ENCODE measurements at places on chromosomes 3 and 15. TPM values are rescaled to one million over a fixed set of nuclear protein-coding genes. Genes with fewer than 3 reads are reported as not detected.
A peak's percentile ranks its signal among the peaks of the same experiment; 100 is the strongest.

The MITF gene
- total RNA-seq, result 3.5 TPM

The ADGRG7 gene
- total RNA-seq, result not detected

The PRSS50 gene
- not detected for total RNA-seq

The NCBP2 gene
- 15.4 TPM for total RNA-seq

The THSD4 gene
- 23.5 TPM for total RNA-seq

The CPEB1 gene
- not detected for total RNA-seq

The HHATL gene
- total RNA-seq, result not detected

The MEX3B gene
- total RNA-seq, result 0.45 TPM

The CCR3 gene
- total RNA-seq, result not detected

The SERPINI1 gene
- 5.9 TPM for total RNA-seq

The IGSF11 gene
- total RNA-seq, result 9.5 TPM

- DNase-seq, result peak; percentile 44
These were observed 64.7 kb upstream of the CCDC39 start for GRCh38 chr3:180743813-180744590.

DNA sequence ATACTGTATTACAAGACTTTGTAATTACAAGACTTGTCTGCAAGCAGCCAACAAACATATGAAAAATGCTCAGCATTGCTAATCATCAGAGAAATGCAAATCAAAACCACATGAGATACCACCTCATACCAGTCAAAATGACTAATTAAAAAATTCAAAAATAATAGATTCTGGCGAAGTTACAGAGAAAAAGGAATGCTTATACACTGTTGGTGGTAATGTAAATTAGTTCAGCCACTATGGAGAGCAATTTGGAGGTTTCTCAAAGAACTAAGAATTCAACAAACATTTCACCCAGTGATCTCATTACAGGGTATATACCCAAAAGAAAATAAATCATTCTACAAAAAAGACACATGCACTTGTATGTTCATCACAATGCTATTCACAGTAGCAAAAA, 617.5 kb upstream of the CCDC54 start:
- no peak for DNase-seq

GRCh38 chr3:61315871-61316270, 64.6 kb upstream of the FHIT start:
- DNase-seq, result peak; percentile 58

GRCh38 chr3:10518506-10519150, 13.2 kb upstream of the ATP2B2 start:
- DNase-seq, result peak; percentile 16

GRCh38 chr3:10389995-10390394, 69.1 kb upstream of the SEC13 start:
- DNase-seq, result no peak

- DNase-seq, result no peak
These were observed 70.8 kb downstream of the SEC22A start for GRCh38 chr3:123272547-123272946.

DNA sequence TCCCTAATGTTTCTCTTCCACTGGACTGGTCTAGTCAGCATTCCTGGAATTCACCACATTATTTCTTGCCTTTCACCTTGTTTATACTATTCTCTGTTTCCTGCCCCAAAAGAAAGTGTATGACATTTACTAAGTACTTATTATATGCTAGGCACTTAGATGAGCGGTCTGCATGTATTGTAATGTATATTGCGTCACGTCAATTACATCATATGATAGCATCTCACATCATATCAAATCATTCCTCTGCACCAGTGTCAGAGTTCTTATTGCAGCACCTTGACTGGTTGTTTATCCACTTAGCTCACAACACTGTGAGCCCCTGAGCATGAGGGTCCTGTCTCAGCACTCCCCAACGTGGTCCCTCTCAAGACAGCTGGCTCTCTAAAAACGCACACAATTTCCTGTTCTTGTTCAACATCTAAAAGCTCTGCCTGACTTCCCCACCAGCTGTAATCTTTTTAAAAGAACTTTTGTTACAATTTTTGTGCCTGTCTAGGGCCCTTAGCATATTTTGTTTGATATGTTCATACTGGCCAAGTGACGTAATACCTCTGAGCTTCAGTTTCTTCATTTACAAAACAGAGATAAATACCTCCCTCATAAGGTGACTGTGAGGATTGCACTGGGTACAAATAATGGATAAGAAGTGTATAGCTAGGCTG, 58.8 kb downstream of the ARHGAP31 start:
- DNase-seq, result no peak

- no peak for DNase-seq
These were observed 184.4 kb downstream of the PEX5L start for GRCh38 chr3:179852142-179852905.

DNA sequence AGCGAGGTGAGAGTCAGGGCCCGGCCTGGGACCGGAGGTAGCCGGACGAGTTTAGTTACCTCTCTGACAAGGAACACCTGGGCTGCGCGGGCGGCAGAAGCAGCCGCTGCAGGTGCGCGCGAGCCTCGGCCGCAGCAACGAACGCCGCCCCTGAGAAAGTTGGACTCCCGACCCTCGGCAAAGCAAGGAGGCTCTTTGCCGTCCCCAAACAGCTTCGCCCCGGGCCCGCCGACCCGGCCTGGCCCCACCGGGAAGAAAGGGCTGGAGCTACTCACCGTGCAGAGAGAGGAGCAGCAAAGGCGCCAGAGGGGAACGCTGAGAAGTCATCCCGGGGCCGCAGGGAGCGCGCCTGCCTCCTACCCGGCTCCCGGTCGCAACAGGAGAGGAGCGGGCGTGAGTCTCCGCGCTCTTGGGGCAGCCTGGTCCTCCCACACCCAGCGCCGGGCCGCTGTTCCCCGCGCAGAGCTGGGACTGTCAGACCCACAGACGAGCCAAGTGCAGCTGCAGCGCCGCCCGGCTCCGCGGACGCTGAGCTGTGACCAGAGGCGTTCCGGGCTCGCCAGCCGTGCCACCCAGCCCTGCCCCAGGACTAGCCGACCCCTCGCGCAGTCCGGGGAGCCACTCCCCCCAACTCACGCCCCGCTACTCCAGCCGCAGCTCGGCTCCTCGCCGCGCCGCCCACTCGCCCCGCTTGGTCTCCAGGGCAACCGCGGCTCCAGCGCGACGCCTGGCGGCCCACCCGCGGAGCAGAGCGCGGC, at the start of gene IGSF11:
Gene IGSF11, minus strand, starts transcription at position 591 of the 758 bp plus-strand sequence. Its CDS starts 264 bp downstream, at position 327.
- DNase-seq, result peak; percentile 92

- peak; percentile 17 for DNase-seq
These were observed 188.7 kb downstream of the IL5RA start for GRCh38 chr3:2921452-2921851.

GRCh38 chr3:18345015-18345367, 80.1 kb downstream of the SATB1 start:
- DNase-seq, result no peak

DNA sequence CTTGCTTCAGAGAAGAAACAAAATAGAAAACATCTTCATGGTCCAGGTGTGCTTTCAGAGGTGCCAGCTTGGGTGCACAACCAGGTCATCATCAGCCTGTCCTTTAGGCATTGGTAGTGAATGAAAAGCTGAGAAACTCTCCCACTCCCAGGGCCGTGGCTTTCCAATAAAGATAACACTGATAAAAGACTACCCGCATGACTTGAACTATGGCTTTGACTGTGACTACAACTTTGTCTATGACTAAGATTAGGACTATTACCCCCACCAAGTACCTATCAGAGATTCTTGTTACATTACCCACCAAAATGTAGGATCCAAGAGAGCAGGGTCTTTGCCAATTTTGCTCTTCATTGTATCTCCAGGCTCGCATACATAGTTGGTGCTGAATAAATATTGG, 115.2 kb downstream of the EDEM1 start:
- DNase-seq, result no peak

GRCh38 chr15:77716632-77717332, 84.1 kb upstream of the LINGO1 start:
- no peak for DNase-seq

DNA sequence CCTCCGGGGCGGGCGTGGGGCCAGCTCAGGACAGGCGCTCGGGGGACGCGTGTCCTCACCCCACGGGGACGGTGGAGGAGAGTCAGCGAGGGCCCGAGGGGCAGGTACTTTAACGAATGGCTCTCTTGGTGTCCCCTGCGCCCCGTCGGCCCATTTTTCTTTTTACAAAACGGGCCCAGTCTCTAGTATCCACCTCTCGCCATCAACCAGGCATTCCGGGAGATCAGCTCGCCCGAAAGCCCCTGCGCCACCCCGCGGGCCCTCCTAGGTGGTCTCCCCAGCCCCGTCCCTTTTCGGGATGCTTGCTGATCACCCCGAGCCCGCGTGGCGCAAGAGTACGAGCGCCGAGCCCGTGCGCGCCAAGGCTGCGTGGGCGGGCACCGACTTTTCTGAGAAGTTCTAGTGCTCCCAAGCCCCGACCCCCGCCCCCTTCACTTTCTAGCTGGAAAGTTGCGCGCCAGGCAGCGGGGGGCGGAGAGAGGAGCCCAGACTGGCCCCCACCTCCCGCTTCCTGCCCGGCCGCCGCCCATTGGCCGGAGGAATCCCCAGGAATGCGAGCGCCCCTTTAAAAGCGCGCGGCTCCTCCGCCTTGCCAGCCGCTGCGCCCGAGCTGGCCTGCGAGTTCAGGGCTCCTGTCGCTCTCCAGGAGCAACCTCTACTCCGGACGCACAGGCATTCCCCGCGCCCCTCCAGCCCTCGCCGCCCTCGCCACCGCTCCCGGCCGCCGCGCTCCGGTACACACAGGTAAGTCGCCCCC, at the start of gene THBS1:
Gene THBS1, plus strand, starts transcription at position 595 of the 757 bp plus-strand sequence. CDS start 779 bp downstream, outside the sequence.
- peak; percentile 70 for DNase-seq

DNA sequence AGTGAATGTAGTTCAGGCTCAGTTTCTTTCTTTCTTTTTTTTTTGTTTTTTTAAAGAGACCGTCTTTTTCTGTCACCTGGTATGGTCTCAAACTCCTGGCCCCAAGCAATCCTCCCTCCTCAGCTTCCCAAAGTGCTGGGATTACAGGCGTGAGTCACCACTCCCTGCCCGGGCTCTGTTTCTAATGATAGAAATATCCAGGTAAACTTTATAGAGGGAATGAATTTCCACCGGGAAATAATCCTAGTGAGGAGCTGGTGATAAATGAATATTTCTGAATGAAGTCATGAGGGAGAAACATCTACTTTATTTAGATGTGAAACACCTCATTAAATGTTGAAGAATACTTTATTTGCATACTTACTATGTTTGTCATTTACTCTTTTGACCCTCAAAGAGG, 7.2 kb downstream of the RNF13 start:
- DNase-seq, result no peak

DNA sequence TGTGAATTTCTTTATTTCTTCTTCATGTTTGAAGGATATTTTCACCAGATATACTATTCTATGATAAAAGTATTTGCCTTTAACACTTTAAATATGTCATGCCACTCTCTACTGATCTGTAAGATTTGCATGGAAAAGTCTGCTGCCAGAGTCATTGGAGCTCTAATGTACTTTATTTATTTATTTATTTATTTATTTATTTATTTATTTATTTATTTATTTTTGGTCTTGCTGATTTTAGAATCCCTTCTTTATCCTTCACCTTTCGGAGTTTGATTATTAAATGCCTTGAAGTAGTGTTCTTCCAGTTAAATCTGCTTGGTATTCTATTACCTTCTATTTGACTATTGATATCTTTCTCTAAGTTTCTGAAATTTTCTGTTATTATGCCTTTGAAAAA, 1669.6 kb downstream of the OTOL1 start:
- no peak for DNase-seq

GRCh38 chr15:25057574-25057973, 102.8 kb downstream of the SNRPN start:
- peak; percentile 9 for DNase-seq

- no peak for DNase-seq
These were observed 80.6 kb upstream of the CHD2 start for GRCh38 chr15:92819278-92820235.

- DNase-seq, result no peak
These were observed 33.2 kb downstream of the ITGB5 start for GRCh38 chr3:124854009-124854408.

DNA sequence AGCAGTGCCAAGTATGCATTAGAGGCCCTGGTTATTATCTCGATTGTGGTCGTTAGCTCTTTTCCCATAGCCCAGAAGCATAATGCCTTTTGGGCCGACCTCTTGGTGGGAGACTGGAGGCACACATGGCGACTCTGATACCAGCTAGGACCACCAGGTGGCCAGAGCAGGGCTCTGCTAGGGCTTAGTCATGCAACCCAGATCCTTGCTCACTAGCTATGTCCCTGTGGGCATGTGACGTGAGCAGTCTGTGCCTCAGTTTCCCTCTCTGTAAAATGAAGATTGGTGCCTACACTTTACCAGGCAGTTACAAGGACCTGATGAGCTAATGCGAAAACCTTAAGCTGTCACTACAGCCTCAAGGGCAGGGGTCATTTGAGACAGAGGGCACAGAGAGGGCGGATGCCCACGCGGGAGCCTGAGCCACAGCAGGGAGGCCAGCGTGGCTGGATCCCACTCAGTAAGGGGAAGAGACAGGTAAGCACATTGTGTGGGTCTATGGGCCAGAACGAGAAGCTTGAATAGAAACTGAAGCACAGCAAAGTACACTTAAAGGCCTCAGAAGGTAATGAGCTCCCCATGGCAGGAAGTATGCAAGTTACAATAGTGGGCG, 8.8 kb downstream of the KLF15 start:
- DNase-seq, result no peak

DNA sequence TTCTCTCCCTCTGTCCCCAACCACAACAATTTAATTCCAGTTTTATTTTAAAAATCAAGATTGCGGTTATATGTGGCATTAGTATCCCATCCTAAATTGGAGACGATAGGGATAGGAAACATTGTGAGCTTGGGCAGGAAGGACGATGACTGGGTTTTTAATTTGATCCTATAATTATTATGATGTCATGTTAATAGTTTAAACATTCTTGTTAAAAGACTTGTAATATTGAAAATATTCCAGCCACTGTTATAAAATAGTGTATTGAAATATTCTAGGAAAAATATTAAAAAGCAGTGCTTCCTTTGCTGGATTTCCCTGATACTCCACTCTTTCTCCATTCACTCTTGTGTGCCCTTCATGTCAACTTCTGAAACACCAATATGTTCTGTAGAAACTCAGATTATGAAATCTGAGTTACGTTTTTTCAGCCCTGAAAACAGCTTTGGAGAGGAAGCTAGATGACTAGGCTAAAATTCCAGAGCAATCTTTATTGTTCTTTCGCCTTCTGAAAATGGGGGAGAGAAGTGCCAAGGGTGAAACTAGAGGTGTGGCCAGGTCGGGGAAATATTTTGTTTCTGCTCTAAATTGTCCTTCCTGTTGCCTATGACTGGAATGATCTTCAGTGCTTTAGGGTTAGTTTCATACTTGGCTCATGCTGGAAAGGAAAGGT, 46.1 kb upstream of the MAP3K13 start:
- DNase-seq, result peak; percentile 46

- no peak for DNase-seq
These were observed 579.9 kb upstream of the ZNF717 start for GRCh38 chr3:76365275-76365674.

GRCh38 chr15:72503147-72503546, 29.0 kb downstream of the ARIH1 start:
- no peak for DNase-seq

GRCh38 chr15:60935130-60935529, 294.0 kb downstream of the RORA start:
- no peak for DNase-seq

- DNase-seq, result peak; percentile 25
These were observed 136.0 kb downstream of the ATP10A start for GRCh38 chr15:25727116-25727515.

All from stomach (tissue), 19 donors.